Liver (tissue), 10 donors: ENCODE measurements at places on chromosomes 16 and 17.

GRCh38 chr17:17495536-17496188 is 533 bp downstream of the RASD1 start:
- no peaks in the 10 kb centered on the region for H3K4me1 ChIP-seq
- H3K27me3 ChIP-seq, result no peaks in the 10 kb centered on the region
- peak overlapping the region; percentile 41 for H3K27ac ChIP-seq

- no peaks in the 10 kb centered on the region for H3K4me1 ChIP-seq
- DNase-seq, result no peak
- H3K27ac ChIP-seq, result no peak overlapping the region
- H3K36me3 ChIP-seq, result no peaks in the 10 kb centered on the region
Observed at GRCh38 chr17:32903774-32904673, 23.9 kb upstream of the TMEM98 start.

GRCh38 chr16:11133344-11133943 is 122.6 kb downstream of the SOCS1 start:
- H3K27ac ChIP-seq, result peak overlapping the region; percentile 18
- H3K4me1 ChIP-seq, result peaks cover 4% of the 10 kb centered on the region
- no peak overlapping the region for H3K4me3 ChIP-seq
- H3K36me3 ChIP-seq, result no peaks in the 10 kb centered on the region
- no peak for DNase-seq

DNA sequence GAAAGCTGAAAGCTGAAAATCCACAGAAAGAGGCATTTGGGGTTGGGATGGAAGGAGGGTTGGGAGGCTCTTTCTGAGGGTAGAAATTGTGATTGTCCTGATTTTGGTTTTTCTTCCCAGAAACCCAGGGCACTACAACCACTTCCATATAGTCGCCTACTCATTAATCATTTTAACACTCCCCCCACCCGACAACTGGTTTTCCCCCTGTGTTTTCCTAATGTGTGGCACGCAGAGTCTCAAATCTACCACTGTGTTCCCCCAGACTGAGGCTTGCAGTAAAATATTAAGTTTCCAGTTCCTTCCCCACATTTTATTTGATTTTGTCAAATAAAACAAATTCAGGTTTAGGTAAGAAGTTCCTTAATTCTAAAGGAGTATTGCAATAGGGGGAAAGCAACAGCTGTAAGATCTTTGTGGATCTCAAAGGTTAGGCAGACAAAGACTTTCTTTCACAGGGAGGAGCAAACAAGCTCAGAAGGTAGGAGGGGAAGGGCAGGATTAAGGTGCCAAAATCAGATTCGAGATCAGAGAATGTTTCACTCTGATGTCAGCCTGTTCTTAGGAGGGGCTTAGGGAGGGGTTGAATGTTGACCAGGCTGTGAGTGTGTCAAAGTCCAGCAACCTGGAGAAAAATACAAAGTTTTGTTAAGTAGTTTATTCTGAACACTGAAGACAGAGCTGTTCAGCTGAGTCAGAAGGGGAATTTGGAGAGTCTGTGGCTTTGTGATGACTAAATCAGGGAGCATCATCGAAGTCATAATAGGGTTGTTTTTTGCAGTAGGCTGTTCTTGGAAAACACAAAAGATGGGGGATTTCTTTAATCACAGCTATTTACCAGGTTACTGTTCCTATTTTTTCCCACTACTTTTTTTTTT is 3.6 kb downstream of the ZNF267 start:
- DNase-seq, result no peak
- H3K27ac ChIP-seq, result no peak overlapping the region
- no peaks in the 10 kb centered on the region for H3K27me3 ChIP-seq
- H3K4me1 ChIP-seq, result no peaks in the 10 kb centered on the region

DNA sequence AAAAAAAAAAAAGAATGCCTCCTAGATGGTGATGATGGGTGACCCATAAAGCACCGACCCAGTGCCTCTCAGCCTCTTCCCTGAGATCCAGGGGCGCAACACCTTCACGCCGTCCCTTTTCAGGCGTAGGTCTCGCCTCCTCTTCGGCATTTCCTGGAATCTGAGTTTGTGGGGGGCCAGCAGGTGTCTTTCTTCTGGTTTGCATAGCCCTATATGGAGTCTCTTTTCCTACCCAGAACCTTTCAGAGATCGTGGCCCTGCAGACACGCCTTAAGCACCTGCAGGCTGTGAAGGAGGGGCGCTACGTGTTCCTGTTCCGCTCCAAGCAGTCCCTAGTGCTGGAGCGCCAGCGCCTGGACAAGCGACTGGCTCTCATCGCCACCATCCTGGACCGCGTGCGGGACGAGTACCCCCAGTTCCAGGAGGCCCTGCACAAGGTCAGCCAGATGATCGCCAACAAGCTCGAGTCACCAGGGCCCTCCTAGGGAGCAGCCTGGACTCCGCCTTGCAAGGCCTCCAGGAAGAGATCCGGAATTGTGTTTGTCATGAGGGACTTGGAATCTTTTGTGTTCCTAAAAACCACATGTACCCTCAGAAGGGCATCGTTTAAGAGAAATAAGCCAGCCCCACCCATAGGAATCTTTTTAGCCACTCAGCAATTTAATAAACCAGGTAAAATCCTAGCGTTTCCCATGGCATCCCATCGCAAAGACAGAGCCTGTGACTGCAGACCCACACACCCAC is 1.9 kb upstream of the GAA start:
- H3K27ac ChIP-seq, result no peak overlapping the region
- no peak for DNase-seq
- no peaks in the 10 kb centered on the region for H3K27me3 ChIP-seq
- H3K36me3 ChIP-seq, result no peaks in the 10 kb centered on the region
- H3K4me1 ChIP-seq, result peaks cover 6% of the 10 kb centered on the region

DNA sequence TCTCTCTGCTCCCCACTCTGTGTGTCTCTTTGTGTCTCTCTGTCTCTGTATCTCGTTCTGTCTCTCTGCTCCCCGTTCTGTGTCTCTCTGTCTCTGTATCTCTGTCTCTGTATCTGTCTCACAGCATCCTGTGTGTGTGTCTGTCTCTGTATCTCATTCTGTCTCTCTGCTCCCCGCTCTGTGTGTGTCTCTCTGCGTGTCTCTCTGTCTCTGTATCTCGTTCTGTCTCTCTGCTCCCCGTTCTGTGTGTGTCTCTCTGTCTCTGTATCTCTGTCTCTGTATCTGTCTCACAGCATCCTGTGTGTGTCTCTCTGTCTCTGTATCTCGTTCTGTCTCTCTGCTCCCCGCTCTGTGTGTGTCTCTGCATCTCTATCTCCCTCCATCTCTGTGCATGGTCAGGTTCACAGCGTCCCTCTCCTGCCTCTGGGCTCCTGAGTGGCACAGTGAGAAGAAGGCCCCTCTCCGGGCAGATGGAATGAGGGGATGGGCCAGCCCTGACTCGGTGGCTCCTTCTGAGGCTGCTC is 38.9 kb upstream of the CIBAR2 start:
- H3K27me3 ChIP-seq, result no peaks in the 10 kb centered on the region
- H3K4me1 ChIP-seq, result peaks cover 10% of the 10 kb centered on the region

- H3K4me1 ChIP-seq, result peaks cover 8% of the 10 kb centered on the region
- peak within 1 kb of the TSS; percentile 66 for H3K4me3 ChIP-seq
- DNase-seq, result peak; percentile 75
Observed at GRCh38 chr16:4474192-4474961, at the start of gene NMRAL1. NMRAL1 (minus strand) TSS chr16:4474625; CDS start chr16:4474132, 493 bp downstream.

GRCh38 chr16:81142864-81143263 is 46.7 kb upstream of the GCSH start:
- H3K4me3 ChIP-seq, result no peak overlapping the region
- no peak for DNase-seq
- H3K36me3 ChIP-seq, result no peaks in the 10 kb centered on the region
- H3K4me1 ChIP-seq, result no peaks in the 10 kb centered on the region
- no peaks in the 10 kb centered on the region for H3K27me3 ChIP-seq

DNA sequence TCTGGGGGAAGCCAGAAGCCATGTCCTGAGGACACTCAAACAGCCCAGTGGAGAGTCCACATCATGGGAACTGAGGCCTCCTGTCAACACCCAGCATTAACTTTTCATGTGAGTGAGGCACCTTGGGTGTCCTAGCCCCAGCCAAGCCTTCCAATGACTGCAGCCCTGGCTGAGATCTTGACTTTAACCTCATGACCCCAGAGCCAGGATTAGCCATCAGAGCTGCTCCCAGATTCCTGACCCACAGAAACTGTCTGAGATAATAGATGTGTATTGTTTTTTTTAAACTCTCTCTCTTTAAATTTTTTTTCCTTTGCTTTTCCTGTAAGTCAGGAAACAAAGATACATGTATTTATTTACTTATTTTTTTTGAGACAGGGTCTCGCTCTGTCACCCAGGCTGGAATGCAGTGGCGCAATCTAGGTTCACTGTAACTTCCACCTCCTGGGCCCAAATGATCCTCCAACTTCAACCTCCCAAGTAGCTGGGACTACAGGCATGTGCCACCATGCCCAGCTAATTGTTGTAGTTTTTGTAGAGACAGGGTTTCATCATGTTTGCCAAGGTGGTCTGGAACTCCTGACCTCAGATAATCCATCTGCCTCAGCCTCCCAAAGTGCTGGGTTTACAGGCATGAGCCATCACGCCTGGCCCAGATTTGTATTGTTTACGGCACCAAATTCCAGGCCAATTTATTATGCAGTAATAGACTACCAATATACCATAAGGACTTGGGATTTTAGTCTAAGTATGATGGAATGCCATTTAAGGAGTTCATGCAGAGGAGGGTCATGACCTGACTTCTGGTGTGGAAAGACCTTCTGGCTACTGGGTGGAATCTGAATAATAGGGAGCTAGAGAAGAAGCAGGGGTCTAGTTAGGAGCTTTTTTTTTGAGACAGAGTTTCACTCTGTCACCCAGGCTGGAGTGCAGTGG is 14.0 kb upstream of the TMEM94 start:
- no peak for DNase-seq
- H3K36me3 ChIP-seq, result no peaks in the 10 kb centered on the region
- H3K27me3 ChIP-seq, result no peaks in the 10 kb centered on the region
- peak overlapping the region; percentile 41 for H3K27ac ChIP-seq
- H3K4me3 ChIP-seq, result no peak overlapping the region

DNA sequence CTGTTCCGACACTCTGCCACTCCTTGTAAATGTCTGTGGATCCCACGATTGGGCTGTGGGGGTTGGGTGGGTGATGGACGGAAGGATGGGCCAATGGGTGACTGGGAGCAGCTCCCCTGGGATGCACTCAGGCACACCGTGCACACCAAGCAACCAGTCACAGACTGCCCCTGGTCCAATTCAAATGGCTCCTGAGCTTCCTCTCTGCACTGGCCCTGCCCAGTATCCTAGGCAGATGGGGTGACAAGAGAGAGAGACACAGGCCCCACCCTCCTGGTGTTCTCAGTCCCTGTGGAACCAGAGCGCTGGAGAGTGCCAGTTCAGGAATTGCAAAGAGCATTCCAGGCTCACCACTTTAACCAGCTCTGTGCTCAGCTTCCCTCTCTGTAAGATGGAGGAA is 32.8 kb downstream of the BEAN1 start:
- no peaks in the 10 kb centered on the region for H3K4me1 ChIP-seq
- H3K4me3 ChIP-seq, result no peak overlapping the region
- no peaks in the 10 kb centered on the region for H3K36me3 ChIP-seq
- no peak overlapping the region for H3K27ac ChIP-seq

- no peak for DNase-seq
- H3K4me1 ChIP-seq, result no peaks in the 10 kb centered on the region
Observed at GRCh38 chr17:8656693-8657092, 26.2 kb upstream of the MYH10 start.

DNA sequence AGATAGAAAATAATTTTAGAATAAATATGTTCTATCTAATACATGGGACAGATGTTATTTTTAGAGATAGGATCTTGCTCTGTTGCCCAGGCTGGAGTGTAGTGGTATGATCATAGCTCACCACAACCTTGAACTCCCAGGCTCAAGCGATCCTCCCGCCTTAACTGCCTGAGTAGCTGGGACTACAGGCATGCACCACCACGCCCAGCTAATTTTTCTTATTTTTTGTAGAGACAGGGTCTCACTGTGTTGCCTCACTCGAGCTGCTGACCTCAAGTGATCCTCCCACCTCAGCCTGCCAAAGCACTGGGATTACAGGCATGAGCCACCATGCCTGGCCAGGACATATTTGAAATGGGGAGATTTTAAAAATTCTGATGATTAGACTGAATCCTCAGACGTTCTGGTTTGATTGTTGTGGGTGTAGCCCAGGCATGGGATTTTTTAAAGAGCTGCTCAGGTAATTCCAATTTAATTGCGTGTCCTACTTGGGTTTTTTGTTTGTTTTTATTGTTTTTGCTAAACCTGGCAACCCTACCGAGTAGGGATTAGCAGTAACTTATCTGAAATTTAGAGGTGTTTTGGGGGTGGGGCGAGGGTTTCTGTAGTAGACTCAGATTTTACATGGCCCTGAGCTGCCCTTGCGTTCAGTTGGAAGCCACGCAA is 142.9 kb downstream of the RAB11FIP4 start:
- H3K36me3 ChIP-seq, result peaks cover 9% of the 10 kb centered on the region
- no peaks in the 10 kb centered on the region for H3K4me1 ChIP-seq
- H3K4me3 ChIP-seq, result no peak overlapping the region
- DNase-seq, result no peak
- no peak overlapping the region for H3K27ac ChIP-seq

- no peak overlapping the region for H3K4me3 ChIP-seq
- no peaks in the 10 kb centered on the region for H3K36me3 ChIP-seq
- no peak for DNase-seq
- H3K27ac ChIP-seq, result peak overlapping the region; percentile 19
- H3K27me3 ChIP-seq, result no peaks in the 10 kb centered on the region
Observed at GRCh38 chr17:1979182-1979985, 45.8 kb downstream of the RTN4RL1 start.
